ENCODE measurements at places on chromosomes 6 and 20.

- no peak for DNase-seq
Measured at GRCh38 chr6:45293306-45293705, 34.8 kb upstream of the RUNX2 start.

DNA sequence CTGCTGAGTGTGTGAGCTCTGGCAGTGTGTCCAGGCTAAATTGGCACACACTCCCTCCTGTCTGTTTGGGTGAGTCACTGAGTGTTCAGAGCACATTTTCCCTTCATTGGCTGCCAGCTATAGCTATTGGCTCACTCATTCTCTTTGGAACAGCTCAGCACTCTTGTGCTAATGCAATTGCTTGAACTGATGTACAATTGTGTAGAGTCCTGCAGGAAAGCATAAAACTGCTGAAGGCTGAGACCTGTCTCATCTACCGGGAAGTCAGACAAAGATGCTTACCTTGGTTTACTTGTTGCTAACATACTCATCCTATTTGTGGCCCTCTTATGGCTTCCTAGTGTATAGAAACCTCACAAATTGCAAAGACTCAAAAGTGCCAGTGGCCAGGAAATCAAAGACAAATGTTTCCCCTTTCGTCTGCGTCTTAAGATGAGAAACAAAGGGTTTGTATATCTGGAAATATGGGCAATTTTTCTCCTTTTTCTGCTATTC is 351.0 kb downstream of the BCKDHB start:
- DNase-seq, result no peak

- no peak for DNase-seq
Measured at GRCh38 chr6:136739501-136739900, 52.8 kb downstream of the MAP3K5 start.

DNA sequence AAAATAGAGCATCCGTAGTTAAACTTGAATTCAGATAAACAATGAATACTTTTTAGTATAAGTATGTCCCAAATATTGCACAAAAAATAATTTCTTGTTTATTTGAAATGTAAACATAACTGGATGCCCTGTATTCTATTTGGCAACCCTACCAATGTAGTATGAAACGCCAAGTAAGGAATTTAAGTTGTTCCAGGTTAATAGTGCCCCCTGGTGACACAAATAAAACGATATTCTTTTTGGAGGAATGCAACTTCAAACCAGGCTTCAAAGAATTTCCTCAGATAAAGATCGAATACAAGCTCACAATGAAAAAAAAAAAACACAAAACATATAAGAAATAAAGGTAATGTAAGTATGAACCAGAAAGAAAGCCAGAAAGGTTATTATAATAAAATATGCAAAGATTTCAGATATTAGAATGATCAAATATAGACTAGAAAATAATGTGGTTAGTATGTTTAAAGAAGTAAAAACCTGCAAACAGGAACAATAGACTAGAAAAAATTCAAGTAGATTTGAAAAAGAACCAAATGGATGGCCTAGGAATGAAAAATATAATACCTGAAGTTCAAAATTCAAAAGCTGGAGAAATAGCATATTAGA is 18.4 kb upstream of the AKAP7 start:
- DNase-seq, result no peak

GRCh38 chr6:130029163-130029562 is 10.8 kb downstream of the L3MBTL3 start:
- no peak for DNase-seq

DNA sequence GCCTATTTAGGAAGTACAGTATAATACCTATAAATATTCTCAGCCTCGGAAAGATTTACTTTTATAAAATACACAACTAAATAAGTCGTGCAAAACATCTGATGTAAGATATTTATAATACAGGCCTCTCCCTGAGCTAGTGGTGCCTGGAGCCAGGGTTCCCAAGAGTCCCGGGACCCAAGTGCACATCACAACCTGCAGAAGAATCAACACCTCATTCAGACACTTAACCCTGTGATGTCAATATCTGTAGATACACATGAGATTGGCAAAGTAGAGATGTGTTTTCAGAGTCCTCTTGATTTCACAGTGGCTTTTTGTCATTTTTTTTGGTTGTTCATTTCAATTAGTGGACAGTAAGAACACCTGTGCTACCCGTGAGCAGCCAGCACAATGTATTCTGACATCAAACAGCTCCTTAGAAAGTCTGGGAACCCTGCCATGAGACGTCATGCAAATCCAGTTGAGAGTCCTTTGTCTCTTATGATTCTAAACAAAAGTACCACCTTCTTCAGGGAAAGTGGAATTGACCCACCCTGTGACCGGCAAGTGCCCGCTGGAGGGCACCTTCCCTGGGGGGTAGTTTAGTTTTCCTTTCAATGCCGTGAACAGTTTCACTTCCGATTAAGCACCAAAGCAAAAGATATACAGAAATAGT is 101.6 kb downstream of the DACT2 start:
- no peak for DNase-seq

- DNase-seq, result no peak
Measured at GRCh38 chr6:141719476-141719875, 413.2 kb upstream of the GJE1 start.

DNA sequence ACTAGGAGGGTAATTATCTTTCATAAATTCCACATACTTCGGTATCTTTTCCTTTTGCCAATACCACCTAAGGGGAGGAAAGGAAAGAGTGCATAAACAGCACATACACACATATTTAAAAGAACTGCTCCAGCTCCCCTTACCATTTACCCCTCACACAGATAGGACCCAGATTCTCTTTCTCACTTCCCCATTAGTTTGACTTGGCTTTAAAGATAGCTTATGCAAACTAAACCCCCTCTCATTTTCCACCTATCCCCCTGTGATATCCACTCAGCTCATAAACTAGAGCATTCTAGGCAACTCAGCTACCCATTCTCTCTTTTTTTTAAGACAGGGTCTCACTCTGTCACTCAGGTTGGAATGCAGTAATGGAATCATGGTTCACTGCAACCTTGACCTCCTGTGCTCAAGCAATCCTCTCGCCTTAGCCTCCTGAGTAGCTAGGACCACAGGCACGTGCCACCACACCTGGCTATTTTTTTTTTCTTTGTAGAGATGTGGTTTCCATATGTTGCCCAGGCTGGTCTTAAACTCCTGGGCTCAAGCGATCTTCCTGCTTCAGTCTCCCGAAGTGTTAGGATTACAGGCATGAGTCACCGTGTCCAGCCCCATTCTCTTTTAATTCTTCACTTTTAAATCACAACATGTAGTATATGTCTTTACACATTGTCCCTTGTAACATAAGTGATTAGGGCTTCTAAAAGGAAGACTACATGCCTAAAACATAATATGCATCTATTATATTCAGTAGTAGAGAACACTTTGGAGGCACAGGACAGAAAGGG is 4.0 kb downstream of the FUCA2 start:
- DNase-seq, result no peak

DNA sequence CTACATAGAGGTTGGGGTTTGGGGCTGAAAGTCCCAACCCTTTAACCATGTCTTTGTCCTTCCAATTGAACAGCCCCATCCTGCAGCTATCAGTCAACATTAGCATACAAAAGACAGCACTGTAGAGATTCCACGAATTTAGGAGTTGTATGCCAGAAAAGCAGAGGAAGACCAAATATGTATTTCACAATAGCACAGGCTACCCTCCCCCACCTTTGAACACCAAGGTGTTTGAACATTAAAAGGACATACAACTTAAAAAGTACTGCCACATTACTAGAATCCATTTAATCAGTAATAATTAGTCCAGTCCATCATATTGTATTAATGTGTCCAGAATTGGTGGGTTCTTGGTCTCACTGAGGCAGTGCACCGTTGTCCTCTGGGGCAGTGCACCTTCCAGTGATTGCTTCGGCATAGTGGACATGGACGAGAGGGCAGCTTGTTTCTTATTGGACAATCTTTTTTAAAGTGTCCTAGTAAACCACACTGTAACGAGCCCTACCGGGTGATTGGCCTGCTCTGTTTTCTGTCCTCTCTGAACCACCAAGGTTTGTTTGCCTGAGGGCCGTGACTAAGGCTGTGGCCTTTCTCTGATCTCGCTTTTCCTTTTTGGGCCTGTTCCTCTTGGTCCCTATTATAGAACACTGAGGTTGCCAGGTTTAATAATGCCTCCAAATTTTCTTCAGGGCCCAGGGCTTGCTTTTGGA is 36.4 kb downstream of the GSTA4 start:
- no peak for DNase-seq

GRCh38 chr6:47235421-47235820 is 74.3 kb downstream of the TNFRSF21 start:
- no peak for DNase-seq

DNA sequence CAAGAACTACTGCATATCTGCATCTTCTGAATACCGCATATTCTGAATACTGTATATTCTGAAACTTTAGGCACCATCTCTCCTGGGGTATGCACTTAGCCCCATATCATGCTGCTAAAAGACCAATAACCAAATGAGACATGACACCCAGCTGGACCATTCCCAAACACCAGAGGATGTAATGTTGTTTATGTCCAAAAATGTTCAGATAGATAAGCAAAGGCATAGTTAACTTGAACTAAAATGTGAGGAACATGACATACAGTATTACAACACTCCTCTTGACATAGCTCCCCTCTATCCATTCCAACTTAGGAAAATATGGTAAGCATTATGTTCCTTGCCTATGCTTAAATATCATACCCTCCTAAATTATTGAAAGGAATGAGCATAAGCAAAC is 127.3 kb downstream of the TENT5A start:
- no peak for DNase-seq

DNA sequence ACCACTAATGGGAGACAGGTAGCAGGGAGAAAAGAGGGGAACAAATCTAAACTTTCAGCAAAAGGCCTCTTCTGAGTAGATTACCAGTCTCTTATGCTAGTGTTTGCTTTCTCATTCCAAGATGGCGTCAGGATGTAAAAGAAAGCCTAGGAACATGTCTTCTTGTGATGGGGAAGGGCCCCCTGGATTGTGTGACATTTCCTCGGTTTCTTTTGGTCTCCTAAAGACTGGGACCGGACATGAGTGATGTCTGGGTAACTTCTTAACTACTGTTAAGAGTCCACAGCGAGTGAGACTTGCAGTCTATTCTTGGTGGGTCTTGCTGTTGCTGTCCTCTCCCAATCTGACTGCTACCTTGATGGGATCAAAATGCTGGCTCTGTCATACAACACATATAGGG is 60.3 kb downstream of the ADGRB3 start:
- DNase-seq, result no peak

DNA sequence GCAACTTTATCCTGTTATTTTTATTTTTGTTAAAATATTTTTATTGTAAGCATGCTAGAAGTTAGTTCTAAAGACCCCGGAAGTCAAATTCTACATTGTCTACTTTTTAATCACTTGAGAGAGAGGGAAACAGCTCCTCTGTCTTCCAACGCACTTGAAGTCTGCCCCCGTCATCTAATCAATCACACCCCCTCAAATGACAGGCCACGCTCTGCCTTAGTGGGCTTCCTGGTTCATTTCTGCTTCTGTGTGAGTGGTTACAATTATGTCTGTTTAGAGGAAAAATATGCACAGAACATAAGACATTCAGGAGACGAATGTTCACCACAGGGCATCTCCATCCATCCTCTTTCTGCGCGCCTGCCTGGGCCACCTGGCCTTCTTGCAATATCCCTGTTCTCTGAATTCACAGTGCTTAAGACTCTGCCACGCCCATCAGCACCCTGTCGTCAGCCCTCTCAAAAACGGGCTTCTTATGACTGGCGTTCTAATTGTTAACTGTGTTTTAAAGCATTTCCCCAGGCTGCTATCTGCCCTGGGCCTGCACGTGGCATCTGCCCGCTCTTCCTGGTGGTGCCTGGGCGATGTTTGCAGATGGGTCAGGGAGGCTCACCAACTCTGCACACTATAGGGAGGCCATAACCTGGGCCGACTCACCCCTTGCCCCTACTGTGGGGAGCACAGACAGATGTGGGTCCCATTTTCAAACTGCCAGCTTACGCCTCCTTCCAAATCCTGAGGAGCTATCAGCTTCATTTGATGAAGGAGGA is 15.4 kb downstream of the DACT2 start:
- no peak for DNase-seq

DNA sequence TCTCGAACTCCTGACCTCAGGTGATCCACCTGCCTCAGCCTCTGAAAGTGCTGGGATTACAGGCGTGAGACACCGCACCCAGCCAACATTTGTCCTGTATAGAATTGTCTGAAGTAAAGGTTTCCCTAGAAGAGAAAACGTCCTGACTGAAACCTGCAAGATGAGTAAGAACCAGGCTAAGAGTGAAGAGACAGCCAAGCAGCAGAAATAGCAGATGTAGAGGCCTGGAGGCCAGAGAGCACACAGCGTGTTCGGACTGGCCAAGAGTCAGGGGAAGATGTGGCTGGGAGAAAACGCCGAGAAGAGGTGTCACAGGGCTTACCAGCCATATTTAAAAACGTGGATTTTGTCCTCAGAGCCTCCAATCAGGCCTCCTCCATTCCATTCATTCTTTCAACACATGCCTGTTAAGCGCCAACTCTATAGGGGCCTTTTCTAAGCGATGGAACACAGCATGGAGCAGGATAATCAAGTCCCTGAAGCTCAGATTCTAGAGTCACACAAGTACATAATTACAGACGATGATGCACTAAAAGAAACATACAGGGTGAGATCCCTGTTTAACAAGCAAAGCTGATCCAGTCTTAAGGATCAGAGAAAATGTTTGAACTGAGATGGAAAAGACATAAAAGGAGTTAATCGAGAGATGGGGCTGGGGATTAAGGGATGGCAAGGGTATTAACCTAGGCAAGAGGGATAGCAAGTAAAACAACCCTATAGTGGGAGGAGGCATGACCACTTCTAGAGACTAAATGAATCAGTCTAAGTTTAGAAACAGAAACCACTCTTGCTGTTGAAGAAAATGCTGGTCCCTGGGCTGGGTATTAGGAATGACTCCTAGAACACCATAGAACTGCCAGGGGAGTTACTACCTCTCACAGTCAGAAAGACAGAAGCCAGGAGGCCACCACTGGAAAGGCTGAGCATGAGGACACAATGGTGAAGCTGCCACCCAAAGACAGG is 4.8 kb downstream of the ZCCHC3 start:
- no peak for DNase-seq

GRCh38 chr6:36329798-36330291 is 6.8 kb downstream of the BNIP5 start:
- DNase-seq, result no peak

DNA sequence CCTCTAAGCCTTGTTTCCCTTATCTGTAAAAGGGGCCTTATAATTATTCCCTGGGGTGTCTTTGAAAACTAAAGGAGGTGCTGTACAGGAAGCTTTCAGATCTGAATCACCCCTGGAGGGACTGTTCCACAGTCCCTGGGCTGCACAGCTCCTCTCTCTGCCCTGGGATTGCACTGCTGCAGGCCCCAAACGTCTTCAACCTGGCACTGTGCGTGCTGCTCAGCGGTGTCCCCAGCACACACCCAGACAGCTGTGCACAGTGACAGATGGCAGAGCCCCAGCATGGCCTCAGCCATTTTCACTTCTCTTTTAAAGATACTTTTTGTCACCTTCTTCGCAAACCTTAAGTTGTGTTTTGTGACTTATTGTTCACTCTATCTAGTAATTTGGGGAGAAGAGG is 50.7 kb upstream of the INSM1 start:
- no peak for DNase-seq

DNA sequence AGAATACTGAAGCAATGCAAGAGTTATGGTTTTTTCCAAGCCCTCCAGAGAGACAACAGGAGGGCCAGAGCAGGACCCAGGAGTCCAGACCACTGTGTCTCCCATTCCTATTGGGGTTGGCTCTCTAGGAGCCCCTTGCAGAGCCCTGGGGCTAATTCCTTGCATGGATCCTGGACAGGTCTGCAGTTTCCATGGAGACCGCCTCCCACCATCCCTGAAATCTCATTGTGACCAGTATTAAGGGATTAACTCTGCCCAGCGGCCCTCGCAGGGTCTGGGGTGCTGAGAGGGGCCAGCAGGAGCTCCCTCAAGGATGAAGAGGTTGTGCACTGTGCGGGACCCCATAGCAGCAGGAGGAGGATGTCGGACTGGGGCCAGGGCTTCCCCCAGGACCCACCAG is 34.8 kb downstream of the HNF4A start:
- DNase-seq, result no peak
